Naive B cell (primary cell): ENCODE measurements at places on chromosomes 1 and 21.

DNA sequence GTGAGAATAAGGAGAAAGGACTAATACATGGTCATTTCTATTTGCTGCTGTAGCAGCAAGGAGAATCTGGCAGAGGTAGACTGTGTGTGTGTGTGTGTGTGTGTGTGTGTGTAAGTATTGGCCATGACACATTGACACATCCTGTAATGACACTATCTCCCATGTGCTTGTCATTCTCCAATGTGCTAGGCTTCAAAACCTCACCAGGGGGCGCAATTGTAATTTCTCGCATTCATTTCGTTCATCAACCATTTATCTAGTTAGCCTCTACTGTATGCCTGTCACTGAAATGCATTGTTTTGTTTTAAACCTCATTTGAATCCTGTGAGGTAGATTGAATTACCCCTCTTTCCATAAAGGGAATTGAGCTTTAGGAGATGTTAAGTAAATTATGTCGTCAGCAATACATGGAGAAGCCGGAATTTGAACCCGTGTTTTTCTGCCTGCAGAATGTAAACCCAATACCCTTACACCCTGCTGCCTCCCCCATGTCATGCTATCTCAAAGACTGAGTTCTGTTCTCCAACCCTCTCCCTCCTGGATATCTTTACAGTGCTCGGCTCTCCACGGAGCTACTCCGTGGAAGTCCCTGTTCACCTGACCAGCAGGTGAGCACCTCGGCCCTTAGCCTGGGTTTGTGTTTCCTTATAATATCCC, 100.8 kb downstream of the UCK2 start:
- DNase-seq: peak; percentile 8

- no peak for DNase-seq
These were observed 2.0 kb downstream of the PSEN2 start for GRCh38 chr1:226872437-226872836.

GRCh38 chr21:45030682-45031570, 43.5 kb upstream of the ADARB1 start:
- DNase-seq: no peak

DNA sequence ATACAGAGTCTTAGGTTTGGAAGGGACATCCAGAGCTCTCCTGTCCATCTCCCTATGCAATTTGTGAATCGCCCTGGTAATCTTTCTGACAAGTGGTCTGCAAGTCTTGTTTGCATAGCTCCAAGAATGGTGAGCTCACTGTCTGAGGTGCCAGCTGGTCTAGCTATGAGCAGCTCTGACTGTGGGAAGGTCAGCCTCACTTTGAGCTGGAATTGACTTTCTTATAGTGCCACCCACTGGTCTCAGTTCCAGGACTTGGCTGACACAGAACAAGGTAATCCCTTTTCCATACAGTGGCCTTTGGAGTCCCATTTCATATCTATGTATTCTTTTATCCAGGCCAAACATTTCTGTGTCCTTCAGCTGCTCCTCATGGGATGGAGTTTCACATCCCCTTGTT, 95.6 kb upstream of the C8B start:
- DNase-seq: no peak

DNA sequence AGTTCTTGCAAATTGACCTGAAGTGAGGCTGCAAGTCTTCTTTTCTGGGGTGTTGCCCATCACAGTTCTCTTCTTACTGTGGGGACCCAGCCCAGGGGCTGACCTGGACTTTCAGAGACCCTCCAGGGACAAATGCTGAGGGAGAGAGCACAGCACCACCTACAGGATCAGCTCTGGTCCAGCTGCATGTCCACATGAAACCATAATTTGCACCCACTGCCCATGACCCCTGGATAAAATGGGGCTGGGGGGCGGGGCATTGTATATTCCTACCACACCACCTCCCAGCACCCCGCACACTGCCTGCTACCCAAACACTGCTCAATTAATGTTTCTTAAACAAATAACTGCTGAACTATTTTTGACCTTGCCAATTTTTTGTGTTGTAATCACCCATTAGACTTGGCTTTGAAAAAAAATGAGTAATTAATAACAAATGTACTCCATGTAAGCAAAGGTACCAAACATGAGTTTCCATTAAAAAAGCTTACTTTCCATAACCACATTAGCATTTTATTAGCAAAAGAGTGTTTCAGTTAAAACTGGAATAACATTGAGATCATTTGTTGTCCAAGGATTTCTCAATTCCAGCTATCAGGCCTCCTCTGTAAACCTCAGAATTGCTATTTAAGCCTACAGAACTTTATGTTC, 168.0 kb upstream of the RAB4A start:
- no peak for DNase-seq

- DNase-seq: no peak
These were observed 36.2 kb downstream of the CAMK2N1 start for GRCh38 chr1:20449735-20450311.

DNA sequence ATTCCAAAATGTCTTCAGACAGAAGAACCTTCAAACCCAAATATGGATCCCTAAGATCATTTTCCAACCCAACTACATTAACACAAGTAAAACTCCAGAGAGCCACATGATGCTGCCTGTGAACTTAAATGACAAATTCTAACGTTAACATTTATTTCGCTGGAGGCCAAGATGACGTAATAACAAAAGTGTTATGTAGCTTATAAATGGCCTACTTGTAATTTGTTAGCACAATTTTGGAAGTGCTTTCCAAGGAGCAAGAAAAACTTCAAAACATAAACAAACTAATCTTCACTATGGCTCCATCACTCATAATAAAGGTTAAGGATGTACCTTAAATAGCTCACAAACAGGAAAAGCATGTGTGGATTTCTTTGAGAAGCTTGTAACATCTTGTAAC, 126.7 kb downstream of the HLCS start:
- no peak for DNase-seq

DNA sequence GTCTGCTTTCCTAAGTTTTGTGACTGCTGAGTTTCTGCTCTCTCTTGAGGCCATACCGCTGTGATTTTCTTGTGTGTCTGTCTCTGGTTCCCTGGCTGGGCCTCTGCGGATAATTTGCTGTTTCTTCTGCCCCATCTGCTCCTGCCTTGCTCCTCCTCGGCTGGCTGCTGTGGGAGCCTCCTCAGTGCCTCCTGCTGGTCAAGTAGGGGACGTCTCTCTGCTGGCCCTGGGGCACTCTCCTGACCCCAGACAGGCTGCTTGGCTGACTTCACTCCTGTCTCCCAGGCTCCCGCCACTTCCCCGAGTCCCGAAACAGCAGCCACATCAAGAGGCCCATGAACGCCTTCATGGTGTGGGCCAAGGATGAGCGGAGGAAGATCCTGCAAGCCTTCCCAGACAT, 28.5 kb downstream of the ETNK2 start:
- DNase-seq: no peak

DNA sequence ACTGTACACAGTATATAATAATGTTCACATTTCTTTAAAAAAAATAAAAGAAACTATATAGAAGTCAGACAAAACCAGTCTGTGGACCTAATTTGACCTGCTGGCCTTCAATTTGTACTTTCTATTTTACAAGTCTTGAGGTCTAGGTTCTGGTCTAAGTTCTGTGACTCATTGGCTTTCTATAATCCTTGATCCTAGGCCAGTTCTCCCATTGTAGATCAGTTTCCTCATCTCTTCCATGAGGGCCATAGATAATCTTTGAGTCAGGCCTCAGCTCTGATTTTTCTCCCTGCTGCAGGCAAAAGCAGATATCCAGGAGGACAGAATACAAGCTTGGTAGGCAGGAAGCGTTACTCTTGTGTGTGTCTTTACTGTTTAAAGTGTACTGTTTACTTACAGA, 603.7 kb upstream of the CAMK1G start:
- DNase-seq: no peak

- DNase-seq: no peak
These were observed 55.5 kb upstream of the DNAJC6 start for GRCh38 chr1:65253800-65254319.

GRCh38 chr21:21712748-21713520, 714.7 kb downstream of the NCAM2 start:
- no peak for DNase-seq

GRCh38 chr1:175222296-175222938, 29.8 kb upstream of the KIAA0040 start:
- DNase-seq: no peak

DNA sequence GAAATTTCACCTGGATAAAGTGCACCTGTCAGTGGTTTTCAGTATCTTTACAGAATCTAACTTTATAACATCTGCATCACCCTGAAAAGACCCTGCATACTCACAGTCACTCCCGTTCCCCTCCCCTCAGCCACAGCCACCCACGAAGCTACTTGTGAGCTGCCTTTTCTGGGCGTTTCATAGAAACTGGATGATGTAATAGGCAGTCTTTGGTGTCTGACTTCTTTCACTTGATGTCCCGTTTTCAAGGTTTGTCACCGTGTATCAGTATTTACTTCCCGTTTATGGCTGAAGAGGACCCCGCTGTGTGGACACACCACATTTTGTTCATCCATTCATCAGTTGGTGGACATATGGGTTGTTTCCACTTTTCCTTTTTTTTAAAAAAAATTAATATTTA, 47.8 kb upstream of the LRRC3 start:
- DNase-seq: no peak

GRCh38 chr1:179990847-179991246, 36.2 kb downstream of the CEP350 start:
- DNase-seq: no peak

- DNase-seq: no peak
These were observed 1.2 kb downstream of the RSRP1 start for GRCh38 chr1:25245809-25246599.

DNA sequence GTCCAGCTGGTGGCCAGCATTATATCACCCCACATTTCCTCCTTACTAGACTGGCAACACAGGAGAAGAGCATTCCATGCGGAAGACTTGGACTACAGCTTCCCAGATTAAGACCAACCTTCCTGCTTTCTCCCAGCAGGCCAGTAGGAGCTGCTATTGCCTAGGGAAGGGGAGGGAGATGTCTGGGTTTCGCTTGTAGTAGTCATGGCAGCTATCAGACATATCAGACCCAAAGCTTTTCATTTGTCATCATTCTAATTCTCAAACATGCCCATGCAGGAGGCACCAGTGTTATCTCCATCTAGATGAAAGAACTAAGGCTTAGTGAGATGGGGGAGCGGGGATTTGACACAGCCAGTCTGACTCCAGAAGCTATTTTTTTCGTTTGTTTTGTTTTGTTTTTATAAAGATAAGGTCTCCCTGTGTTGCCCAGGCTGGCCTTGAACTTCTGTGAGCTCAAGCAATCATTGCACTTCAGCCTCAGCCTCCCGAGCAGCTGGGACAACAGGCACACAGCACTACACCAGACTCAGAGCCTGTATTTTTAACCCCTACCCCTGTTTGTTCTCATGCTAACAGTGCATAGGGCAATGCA, 4.5 kb downstream of the PLA2G2A start:
- DNase-seq: peak; percentile 37

- peak; percentile 54 for DNase-seq
These were observed 825 bp downstream of the DCAF8 start for GRCh38 chr1:160261556-160261892.

- DNase-seq: no peak
These were observed 60.8 kb upstream of the LBR start for GRCh38 chr1:225488676-225489075.

GRCh38 chr1:91476533-91477217, 24.0 kb upstream of the CDC7 start:
- no peak for DNase-seq

GRCh38 chr1:59595774-59596173, 219.0 kb upstream of the HOOK1 start:
- DNase-seq: no peak

DNA sequence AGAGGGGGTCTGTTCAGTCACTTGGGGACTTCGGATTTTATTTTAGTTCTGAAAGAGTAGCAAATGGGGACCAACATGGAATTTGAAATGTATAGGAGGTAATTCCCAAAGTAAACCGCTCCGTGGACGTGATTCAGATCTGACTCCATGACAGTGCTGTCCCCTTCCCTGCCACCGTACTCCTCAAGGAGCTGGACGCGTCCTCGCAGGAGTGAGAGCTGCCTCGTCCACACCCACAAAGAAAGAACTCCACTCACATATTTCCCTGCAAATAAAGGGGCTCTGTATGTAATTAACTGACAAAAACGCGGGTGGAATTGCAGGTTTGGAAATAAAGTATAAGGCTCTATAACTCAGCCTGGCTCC, 183.6 kb downstream of the ETS2 start:
- no peak for DNase-seq

DNA sequence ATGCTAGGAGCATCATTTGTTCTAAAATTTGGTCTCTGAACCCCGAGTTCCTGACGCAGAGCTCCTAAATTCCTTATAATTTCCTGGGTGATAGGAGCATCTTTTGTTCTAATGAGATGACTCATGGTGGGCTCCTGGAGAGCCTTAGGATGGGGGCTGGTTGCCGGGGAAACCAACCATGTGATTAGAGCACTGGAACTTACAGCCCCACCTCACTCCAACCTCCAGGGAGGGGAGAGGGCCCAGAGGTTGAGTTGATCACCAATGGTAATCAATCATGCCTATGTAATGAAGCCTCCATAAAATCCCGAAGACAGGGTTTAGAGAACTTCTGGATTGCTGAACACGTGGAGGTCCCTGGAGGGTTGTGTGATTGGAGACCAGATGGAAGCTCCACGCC, 7.7 kb downstream of the SHISAL2A start:
- DNase-seq: no peak

DNA sequence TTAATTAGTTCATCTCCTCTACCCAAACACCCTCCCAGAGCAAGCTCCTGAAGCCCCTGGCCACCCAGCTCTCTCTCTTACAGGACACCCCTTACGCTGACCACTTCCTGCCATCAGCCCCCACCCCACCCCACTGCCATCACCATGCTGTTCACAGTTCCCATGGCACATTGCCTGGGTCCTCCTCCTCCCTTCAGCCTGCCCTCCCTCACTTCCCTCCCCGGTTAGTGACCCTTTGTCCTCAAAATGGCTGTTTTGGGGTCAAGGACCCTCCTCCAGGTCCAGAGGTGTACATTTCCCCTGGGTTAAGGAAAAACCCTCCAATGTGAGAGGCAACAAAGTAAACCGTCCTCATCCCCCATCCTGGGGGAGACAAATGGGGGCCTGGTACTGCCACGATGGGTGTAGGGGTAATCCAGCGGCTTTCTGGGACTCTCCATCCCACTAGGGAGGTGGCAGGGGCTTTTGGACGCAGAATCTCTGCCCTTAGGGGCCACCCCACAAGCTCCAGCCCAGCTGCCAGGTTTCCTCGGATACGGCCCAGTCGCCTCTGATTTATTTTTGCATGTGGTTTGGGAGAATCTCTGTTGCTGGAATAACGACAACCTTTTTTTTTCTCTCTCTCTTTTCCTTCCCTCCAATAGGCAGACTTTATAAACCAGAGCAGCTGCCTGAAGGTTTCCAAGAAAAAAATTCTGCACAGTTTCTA, 8.5 kb downstream of the CAMK2N1 start:
- DNase-seq: no peak
